ENCODE measurements at places on chromosomes 6 and 20.

- DNase-seq: peak; percentile 53
Observed at GRCh38 chr6:131096786-131097185, 33.7 kb upstream of the EPB41L2 start.

DNA sequence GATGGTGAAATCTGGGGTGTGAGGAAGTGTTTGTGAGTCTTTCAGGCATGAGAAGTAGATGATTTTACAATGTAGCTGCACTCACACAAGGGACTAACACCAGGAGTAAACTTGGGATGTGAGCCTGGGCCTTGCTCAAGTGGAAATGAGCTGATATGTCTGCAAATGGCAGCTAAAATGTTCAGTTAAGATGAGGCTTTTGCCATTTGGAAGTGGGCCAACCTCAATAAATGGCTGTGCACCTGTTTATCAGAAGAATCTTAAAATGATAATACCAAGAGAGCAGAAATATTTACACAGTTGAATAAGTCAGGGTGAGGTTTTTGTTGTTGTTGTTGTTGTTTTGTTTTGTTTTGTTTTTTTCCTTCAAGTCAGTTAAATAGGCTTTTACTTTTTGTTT, 25.7 kb upstream of the KLHL31 start:
- no peak for DNase-seq

DNA sequence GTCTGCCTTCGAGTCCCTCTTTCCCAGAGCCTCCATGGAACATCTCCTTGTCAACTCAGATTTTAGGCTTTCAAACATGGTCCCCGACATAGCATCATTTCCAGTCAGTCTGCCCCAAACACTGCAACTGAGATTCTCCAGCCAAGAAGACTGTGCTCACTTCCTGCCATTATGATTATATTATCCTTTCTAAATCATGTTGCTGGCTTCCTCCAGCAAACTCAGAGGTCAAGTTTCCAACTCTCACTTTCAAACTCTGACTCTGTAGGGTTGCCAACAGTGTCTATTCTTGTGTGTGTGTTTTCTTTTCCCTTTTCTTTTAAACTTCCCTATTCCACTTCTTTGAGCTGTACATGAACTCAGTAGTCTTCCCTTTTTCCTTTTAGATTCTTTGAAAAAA, 61.2 kb upstream of the TRAF3IP2 start:
- DNase-seq: no peak

DNA sequence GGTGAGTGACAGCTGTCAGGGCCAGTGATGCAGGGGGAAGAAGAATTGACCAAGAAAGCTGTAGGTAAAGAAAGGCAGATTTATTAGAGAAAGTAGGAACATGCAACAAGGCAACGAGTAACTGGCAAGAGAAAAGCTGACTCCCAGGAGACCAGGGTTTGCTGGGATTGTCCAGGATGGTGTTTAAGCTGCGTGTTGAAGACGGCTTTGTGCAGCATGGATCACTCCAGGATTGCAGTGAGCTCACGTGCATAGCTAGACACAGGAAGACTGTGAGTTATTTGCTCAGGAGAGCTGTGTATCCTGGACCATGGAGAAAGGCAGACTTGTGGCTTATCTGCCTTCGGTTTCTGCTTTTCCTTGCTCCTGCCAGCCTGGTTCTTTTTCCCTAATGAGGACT, 87.6 kb downstream of the TTLL2 start:
- DNase-seq: no peak

- no peak for DNase-seq
Observed at GRCh38 chr6:169799474-169799926, 48.1 kb downstream of the ERMARD start.

GRCh38 chr6:137261361-137261760, 42.2 kb upstream of the IFNGR1 start:
- peak; percentile 29 for DNase-seq

DNA sequence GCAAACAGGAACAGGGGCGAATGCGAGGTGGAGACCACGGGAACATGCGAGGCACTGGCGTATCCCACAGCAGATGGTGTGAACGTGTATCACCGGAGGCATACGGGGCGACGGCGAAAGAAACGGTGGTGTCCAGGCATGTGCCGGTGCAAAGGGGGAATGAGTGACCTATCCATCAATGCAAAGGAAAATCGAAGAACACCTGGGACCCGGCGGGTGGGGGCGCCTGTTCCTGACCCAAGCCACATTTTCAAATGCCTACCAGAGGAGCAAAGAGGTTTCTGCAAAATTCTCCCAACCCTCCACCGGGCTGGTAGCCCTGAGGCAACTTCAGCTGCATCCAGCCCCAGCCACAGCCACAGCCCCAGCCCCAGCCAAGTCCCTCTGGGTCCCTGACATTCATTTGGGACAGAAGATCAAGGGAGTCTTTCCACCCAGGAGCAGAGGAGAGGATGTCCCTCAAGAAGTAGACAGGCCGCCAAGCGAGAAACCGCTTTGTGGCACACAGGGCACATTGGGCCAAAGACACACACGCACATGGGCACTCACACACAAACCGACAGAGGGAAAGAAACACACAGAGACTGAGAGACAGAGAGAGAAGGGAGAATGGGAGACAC, 164.0 kb upstream of the ZNF337 start:
- DNase-seq: no peak

GRCh38 chr20:1034415-1034789, 32.3 kb upstream of the RSPO4 start:
- no peak for DNase-seq

DNA sequence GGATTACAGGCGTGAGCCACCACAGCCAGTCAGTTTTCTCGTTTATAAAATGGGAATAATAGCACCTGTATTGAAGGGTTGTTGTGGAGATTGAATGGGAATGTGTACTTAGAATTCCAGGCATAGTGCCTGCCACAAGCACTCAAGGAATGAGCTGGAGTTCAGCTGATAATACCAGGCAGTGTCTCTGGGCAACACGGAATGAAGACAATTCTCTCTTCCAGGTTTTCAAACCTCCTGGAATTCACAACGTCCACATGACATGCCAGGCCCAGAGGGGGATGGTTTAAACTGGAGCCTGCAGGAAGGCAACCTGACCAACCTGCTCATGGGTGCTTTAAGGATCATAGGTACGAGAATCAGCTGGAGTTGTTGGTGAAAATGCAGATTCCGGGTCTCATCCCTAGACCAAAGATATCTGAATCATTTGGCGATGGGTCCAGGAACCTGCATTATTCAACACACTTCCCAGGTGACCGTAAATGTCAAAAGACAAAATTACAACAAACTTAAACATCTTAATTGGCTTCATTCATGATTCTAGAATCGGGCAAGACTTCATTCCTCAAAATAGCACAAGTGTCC, 1.9 kb upstream of the PTPN1 start:
- DNase-seq: peak; percentile 61

GRCh38 chr6:91464201-91464600, 877.3 kb upstream of the MAP3K7 start:
- DNase-seq: no peak

DNA sequence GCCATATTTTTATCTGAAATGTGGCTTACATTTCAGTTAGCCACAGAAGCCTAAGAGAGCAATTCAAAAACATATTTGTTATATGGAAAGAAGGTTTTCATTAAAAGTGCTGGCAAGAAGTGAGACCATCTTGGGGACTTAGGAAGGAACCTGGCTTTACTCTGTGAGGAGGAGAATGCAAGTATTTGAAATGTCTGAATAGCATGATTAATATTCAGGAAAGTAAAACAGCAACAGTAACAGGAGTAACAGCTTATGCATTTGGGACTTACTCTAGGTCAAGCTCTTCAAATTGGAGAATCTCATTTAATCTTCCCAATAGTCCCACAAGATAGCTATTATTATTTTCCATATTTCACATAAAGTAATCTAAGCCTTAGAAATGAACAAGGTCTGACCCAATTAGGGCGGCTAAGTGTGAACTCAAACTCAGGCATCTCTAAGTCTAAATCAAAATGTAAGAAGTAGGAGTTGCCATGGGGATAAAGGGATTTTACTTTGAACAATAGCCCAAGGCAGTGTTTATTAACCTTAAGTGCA, 816.5 kb downstream of the BCKDHB start:
- no peak for DNase-seq

Measured in astrocyte (in vitro differentiated cells and primary cell).